SW 1271 (cell line): ENCODE measurements at places on chromosomes 3 and 15.

DNA sequence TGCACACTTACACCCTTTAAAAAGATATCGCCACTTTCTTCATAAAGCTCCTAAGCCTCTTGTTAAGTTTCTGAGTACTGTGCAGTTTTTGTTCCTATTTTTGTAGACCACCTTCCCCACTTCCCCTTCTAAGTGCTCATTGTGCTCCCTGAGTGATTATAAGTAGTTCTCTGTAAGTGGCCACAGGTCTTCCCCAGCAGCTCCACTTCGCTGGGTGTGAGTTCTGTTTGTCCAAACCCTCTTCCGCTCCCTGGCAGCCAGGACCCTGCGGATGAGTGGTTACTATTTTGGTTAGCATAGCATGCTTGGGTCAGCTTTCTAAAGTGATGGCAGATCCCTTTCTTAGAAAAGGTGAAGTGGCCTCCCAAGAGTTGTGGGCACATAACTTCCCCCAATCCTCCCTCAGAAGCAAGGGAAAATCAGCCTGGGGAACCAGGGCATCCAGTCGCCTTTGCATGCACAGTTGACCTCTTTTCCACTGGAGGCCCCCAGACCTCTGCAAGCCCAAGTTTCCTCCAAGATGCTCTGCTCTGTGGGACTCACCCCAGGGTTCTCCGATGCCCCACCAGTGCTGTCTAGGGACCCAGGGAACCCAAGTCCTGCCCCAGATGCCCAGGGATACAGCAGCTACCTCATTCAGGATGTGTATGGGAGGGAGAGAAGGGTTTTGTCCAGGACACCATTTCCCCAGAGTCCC is 69.6 kb downstream of the ATP10A start:
- DNase-seq = no peak

DNA sequence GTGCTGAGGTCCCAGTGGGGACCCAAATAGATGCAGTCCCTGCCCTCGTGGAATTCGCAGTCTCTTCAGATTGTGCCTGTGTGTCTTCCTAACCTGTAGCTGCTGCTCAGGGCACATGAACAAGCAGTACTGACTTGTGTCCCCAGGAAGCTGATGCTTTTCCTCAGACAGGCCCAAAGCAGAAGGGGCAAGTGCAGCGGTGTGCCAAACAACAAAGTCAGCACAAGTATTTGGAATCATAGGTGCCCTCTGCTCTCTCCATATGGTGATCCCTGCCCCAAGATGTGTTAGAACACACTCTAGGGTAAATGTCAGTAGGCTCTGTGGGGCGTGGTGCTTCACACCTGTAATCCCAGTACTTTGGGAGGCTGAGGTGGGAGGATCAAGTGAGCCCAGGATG is 21.9 kb downstream of the BHLHE40 start:
- no peak for DNase-seq

GRCh38 chr15:54884312-54884711 is 312.4 kb downstream of the RSL24D1 start:
- DNase-seq = no peak

DNA sequence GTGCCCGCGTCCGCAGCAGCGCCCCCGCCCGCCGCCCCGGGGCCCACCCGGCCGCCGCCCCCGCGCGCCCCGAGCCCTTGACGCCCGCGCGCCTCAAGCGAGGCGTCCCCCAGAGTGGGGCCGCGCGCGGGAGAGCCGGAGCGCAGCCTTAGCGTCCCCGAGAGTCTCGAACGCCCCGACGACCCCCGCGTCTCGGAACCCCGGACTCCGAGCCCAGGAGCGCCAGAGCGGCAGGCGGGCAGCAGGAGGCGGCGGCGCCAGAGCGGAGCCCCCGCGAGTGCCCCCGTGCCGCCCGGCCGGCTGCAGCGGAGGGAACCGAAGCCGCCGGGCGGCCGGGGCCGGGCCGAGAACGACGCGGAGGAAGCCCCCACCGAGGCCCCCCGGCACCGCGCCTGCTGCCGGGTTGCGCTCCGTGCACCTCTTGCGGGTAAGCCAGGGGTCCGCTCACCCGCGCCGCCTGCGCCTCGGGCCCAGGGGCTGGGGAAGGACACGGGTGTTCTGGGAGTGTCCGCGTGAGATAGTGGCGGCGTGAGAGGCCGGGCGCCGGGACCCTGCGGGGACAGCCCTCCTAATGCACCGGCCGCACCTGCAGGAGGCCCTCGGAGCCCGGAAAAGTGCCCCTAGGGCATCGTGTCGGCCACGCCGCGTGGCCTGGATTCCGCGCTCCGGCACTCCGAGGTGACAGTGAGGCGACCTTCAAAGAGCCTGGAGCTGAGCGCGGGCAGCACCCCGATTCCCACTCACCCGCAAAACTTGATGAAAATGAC is 52.0 kb upstream of the ULK4 start:
- DNase-seq = no peak

GRCh38 chr3:127886231-127886955 is 28.6 kb upstream of the KBTBD12 start:
- no peak for DNase-seq
